HL-60 (cell line): ENCODE measurements at places on chromosomes 7 and 10.

DNA sequence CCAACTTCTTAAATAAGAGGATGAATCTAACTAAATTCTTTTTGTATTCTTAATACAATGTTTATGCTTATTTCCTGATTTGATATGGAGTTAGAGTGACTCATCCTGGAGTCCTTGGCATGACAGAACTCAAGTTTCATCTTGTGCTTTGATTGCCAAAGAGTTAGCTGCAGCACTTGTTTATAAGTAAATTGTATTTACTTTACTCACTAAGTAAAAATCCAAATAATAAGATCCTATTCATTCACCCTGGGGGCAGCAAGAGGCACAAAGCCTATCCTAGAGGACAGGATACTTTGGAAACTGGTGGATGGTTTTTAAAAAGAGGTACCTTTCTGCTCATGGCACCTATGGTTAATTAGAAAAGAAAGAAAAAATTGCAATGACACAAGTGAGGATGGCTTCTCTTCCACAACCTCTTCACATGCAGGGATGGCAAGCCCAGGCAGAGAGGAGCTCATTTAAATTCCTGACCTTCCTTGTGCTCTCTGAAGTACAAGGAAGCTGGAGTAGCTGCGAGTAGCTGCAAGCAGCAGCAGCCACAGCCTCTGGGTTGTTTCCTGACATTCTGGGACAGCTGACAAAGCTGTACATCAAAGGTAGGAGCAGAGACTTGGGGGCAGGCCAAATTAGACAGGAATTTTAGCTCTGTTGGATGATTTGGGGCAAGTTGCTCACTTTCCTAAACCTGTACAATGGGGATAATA is 28.5 kb upstream of the CROT start:
- no peak for DNase-seq

GRCh38 chr10:125003901-125004467 is 62.1 kb downstream of the ZRANB1 start:
- no peak for DNase-seq

GRCh38 chr10:49298671-49298982 is 343 bp upstream of the C10orf71 start:
- DNase-seq, result no peak

DNA sequence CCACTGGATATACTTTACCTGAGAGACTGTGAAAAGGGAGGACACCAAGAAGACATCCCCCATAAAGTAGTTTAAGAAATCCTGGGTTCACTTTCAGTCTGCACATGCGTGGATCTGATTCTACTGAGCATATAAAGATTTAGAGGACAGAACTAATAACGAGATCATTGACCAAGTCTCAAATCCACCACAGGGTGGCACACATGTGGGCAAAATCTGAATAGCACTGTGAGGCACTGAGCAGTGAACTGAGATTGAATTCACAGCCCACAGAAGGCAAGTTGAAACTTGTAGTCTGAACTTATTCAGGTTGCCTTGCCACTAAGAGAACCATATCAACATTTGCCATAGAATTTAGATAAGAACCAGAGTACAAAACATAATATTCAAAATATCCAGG is 818.6 kb downstream of the GRID1 start:
- no peak for DNase-seq

GRCh38 chr7:14793151-14793550 is 109.4 kb downstream of the DGKB start:
- DNase-seq, result no peak

GRCh38 chr10:129811208-129811607 is 152.9 kb downstream of the EBF3 start:
- no peak for DNase-seq

DNA sequence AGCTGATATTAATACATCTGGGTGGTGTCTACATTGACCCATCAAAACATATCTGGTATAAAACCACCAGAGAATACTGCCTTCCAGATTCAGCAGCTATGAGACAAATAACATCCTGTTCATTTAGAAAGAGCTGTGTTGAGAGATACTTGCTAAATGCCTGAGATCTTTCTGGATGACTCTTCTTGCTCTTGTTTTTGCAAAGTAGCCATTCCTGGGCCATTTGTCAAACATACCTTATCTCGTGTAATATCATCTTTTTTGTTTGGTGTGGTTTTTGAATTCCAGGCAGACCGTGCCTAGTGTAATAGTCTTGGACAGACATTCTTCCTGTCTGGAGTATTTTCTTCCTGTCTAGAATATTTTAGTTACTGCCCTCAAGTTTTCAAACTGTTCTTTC is 74.7 kb upstream of the PRR15 start:
- no peak for DNase-seq

- no peak for DNase-seq
These were observed 14.8 kb downstream of the TLX1 start for GRCh38 chr10:101145750-101146391.

GRCh38 chr10:72557362-72557761 is 68.5 kb downstream of the MICU1 start:
- no peak for DNase-seq

DNA sequence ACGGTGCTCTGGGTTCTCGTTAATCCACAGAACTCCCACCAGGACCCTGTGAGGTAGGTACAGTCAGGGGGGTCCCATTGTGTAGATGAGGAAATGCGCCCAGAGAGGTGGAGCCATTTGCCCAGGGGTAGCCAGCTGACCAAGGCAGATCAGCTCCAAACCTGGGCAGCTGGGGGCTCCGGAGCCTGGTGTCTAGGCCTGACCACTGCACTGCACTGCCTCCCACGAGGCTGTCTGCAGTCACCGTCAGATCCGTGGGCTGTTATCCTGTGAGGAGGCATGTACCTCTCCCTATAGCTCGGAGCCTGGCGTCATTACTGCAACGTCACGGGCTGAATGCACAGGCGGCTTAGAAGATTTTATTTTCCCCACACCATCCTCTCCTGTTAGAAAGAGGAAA is 411.8 kb upstream of the FOXK1 start:
- no peak for DNase-seq

DNA sequence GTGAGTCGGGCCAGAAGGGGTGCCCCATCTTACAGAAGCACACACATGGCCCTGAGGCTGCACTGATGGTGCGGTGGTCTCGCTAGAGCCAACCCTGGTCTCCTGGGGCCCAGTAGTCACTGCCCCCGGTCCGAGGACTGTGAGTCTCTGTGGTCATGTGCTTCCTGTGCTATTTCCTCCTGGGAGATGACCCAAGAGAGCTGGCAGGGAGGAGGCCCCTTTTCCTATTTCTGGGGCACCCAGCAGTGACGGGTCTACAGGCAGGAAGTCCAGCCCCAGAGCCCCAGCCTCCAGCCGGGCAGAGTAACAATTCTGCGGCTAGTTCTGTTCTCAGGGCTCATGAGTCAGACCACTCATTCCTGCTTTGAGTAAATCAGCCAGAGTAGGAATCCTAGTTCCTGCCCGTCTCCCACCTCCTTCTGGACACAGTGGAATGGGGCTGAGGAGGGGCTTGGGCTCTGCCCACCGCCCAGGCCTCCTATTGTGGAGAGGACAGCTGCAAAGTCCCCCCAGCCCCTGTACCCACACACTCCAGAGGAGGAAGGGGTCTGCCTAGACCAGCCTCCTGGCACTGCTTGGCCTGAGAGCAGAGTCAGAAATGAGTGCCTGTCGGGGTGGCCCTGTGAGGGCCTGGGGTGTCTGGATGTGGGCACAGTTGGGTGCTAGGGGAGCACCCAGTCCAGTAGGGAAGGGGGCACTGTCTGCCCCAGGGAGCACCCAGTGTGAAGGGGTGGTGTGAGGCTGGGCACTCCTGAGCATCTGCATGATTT is 80.5 kb upstream of the PPIF start:
- DNase-seq, result peak; percentile 91

DNA sequence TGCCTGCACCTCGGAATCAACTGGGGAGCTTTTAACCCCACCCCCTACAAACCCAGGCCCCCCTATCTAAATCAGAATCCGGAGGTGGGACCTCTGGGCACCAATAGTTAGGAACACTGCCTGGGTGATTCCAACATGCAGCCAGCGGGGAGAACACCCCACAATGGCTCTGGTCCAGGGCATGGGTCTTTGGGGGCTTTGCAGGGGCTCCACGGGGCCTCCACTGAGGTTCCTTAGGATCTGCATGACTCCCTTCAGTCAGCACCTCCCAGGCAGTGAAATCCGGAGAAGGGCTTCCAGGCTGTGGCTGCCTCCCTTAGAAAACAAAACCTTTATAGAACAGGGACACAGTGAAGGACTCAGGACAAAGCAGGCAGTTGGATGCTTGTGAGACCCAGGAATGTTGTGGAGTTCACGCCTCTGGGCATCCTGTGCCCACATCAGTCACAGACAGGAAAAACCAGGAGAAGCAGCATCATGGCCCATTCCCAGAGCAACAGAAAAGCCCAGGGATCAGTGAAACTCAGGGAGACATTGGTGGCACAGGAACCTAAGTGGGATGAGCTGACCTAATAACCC is 16.5 kb upstream of the AOC1 start:
- no peak for DNase-seq

GRCh38 chr10:68897336-68897741 is 3.8 kb upstream of the DDX50 start:
- DNase-seq, result peak; percentile 69

- DNase-seq, result no peak
These were observed 250.7 kb downstream of the TNS3 start for GRCh38 chr7:47331179-47331565.

DNA sequence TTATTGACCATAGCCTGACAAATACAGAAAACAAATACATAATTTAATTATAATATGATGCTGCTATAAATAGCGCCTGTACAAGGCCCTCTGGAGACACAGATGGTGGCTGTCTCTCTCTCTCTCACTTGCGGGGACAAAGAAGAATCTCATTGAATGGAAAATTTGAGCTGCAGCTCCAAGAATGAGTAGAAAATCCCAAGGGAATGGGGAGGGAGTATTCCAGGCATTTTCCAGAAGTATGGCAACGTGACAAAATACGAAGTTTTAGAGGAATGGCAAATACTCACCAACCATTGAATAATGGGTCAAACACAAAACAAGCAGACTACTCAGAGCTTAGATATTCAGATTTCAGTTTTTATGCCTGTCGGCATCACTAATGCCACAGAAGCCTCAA is 179.9 kb downstream of the NRP1 start:
- no peak for DNase-seq

- DNase-seq, result no peak
These were observed 86.7 kb upstream of the DUSP5 start for GRCh38 chr10:110411047-110411410.

- no peak for DNase-seq
These were observed 16.8 kb upstream of the ZNF467 start for GRCh38 chr7:149790146-149790548.

- DNase-seq, result peak; percentile 57
These were observed 104.9 kb downstream of the ADK start for GRCh38 chr10:74255888-74256357.

DNA sequence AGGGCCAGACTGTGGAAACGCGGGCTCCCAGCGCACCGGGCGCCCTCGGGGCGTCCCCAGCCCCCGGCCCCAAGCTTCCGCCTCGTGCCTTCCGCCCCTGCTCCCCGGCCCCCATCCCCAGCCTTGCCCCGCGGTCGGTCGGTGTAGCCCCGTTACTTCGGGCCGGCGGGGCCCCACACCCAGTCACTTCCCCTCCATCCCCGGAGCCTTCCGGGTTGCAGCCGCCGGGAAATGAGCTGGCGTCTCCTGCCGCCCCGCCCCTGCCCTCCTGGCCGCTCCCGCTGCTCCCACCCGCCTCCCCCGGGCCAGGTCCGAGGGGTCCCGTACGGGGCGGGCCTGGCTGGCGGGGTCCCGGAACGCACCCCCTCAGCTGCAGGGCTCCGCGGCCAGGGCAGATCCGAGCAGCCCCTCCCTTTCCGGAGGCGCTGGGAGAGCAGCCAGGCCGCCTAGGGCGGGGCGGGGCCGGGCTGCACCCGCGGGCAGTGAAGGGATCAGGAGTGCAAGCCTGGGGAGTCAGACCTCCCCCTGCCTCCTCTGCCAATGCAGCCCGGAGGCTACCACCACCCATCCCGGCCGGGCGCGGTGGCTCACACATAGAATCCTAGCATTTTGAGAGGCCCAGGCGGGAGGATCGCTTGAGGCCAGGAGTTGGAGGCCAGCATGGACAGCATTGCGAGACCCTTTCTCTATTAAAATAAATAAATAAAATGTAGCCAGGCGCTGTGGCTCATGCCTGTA is 709 bp downstream of the ARPC1B start:
- DNase-seq, result peak; percentile 73

DNA sequence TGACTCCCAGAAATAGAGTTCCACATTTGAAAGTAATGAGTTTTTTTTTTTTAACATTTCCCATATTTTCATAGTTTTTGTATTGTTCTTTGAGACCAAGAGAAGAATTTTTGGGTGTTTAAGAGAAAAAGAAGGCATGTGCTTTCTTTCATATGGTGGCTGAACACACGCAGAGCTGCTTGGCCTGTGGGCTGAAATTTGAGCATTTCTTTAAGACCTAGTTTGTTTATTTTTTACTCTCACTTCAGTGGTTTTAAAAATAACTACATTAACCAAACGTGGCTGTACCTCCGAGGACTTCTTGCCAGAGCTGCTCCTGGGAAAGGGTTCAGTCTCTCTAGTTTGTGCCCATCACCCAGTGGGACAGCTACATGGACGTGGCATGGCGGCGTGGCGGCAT is 58.3 kb downstream of the INPP5A start:
- DNase-seq, result no peak

- no peak for DNase-seq
These were observed 233.9 kb upstream of the CACNA2D1 start for GRCh38 chr7:82677493-82677892.

DNA sequence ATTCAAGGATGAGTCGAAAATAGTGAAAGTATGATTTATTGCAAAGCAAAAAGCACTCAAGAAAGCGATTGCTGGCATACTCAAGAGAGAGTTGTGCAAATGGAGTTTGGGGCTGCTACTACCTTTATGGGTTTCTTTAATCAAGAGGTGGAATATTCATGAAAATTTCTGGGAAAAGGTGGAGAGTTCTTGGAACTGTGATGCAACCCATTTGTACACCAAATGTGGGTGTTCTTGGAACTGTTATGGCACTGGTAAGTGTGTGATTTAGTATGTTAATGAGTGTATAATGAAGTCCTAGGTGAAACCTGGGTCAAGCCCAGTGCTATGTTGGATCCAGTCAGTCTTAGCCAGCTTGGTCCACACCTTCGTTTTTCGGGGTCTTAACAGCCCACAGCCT is 3.4 kb upstream of the VOPP1 start:
- no peak for DNase-seq

GRCh38 chr7:93147363-93147762 is 822 bp downstream of the SAMD9L start:
- peak; percentile 32 for DNase-seq

GRCh38 chr10:97820096-97820704 is 29.4 kb upstream of the GOLGA7B start:
- DNase-seq, result peak; percentile 5

- no peak for DNase-seq
These were observed 38.7 kb downstream of the CDK6 start for GRCh38 chr7:92797693-92798092.
